ENCODE measurements at places on chromosomes 6 and 20.

GRCh38 chr20:50308513-50309279, 118.1 kb downstream of the CEBPB start:
- peak; percentile 63 for DNase-seq

DNA sequence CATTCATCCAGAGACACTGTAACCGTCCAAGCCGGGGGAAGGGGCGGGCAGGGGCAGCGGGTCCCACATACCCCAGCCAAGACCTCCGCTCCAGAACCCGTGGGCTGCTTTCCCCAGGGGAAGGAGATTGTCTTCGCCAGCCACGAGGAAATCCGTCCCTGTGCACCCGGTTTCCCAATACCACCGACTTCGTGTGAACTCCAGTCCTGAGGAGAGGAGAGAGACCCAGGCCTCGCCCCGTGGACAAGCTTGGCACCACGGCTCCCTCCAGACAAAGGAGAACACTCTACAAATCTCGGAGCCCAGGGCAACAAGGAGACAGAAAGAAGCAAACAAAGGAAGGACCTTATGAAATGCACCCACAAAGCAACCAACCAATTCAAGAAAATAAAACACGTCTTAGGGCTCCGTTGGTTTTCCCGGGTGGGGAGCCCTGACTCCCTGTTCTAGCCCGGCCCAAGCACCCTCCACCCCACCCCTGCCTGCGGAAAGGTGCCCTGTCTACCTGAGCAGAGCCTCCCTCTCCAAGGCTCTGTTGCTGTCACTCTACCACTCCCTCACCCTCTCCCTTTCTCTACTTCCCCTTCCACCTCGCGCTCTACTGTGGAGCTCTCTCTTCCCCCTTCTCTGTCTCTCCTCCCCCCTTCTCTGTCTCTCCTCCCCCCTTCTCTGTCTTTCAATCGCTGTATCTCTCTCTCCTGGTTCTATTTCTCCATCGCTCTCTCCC, 1382.8 kb upstream of the DEFB115 start:
- DNase-seq, result no peak

GRCh38 chr6:148500402-148500801, 157.8 kb downstream of the SASH1 start:
- DNase-seq, result peak; percentile 56

GRCh38 chr6:124796464-124796970, 165.7 kb upstream of the RNF217 start:
- no peak for DNase-seq

DNA sequence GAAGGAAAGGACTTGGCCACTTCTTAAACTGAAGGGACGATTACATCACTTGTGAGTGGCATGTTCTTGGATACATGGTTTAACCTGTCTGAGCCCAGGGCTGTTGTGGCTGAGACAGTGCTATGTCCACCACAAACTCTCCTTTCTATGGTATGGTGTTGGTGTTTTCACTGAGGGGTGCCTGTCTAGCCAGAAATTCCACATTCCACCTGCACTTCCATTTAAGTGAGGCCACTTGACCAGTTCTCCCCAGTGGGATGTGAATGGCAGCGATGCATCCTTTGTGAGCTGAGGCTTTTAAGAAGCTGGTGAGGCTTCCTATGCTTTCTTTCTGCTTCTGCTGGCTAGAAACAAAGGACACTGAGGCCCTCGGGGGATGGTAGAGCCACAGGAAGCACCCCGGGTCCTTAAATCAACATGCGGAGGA, 151.4 kb upstream of the CHD6 start:
- DNase-seq, result no peak
